Spinal cord (tissue), 10 donors: ENCODE measurements at places on chromosomes 4 and X. TPM values are rescaled to one million over a fixed set of nuclear protein-coding genes. Genes with fewer than 3 reads are reported as not detected.

CFAP99 gene
- polyA plus RNA-seq = 5.9 TPM

UNC5C gene
- polyA plus RNA-seq = 13.1 TPM

TIGD2 gene
- polyA plus RNA-seq = 4.7 TPM

CT45A1 gene
- polyA plus RNA-seq = not detected

STATH gene
- not detected for polyA plus RNA-seq

IRF2 gene
- 21.3 TPM for polyA plus RNA-seq

RBMXL3 gene
- not detected for polyA plus RNA-seq

CAPN6 gene
- polyA plus RNA-seq = 1.3 TPM

BMPR1B gene
- 11.8 TPM for polyA plus RNA-seq

CSN1S1 gene
- not detected for polyA plus RNA-seq

COL4A6 gene
- polyA plus RNA-seq = 12.6 TPM

ODAPH gene
- 0.45 TPM for polyA plus RNA-seq

SEC24B gene
- polyA plus RNA-seq = 27.9 TPM

SYTL5 gene
- 4.7 TPM for polyA plus RNA-seq

NPY1R gene
- polyA plus RNA-seq = 11.6 TPM

STOX2 gene
- 25.9 TPM for polyA plus RNA-seq

FAT1 gene
- 110 TPM for polyA plus RNA-seq

CTSO gene
- polyA plus RNA-seq = 19.8 TPM

HSD17B13 gene
- 1.4 TPM for polyA plus RNA-seq

CHIC2 gene
- polyA plus RNA-seq = 21.0 TPM

UGT8 gene
- polyA plus RNA-seq = 253 TPM

ZCCHC4 gene
- 9.2 TPM for polyA plus RNA-seq

PDCL2 gene
- polyA plus RNA-seq = not detected

ZNF711 gene
- polyA plus RNA-seq = 96.5 TPM

VCX2 gene
- not detected for polyA plus RNA-seq

S100P gene
- polyA plus RNA-seq = 1.3 TPM

SLC2A9 gene
- polyA plus RNA-seq = 3.5 TPM

GPR143 gene
- polyA plus RNA-seq = 5.9 TPM

SYP gene
- polyA plus RNA-seq = 299 TPM

MMRN1 gene
- polyA plus RNA-seq = 4.2 TPM

SRPK3 gene
- polyA plus RNA-seq = 7.5 TPM

C4orf51 gene
- polyA plus RNA-seq = not detected

TRIM75 gene
- polyA plus RNA-seq = not detected

TLR6 gene
- polyA plus RNA-seq = 1.6 TPM

CLCN4 gene
- 48.6 TPM for polyA plus RNA-seq

ACE2 gene
- polyA plus RNA-seq = 0.29 TPM

PAGE4 gene
- not detected for polyA plus RNA-seq

PRIMPOL gene
- 27.4 TPM for polyA plus RNA-seq

ADH1A gene
- not detected for polyA plus RNA-seq

NMU gene
- 10.3 TPM for polyA plus RNA-seq

ARMCX1 gene
- 60.6 TPM for polyA plus RNA-seq

LDB2 gene
- polyA plus RNA-seq = 44.4 TPM

APOO gene
- 79.7 TPM for polyA plus RNA-seq

MAGEA10 gene
- not detected for polyA plus RNA-seq

UGT2B15 gene
- polyA plus RNA-seq = not detected

JCHAIN gene
- not detected for polyA plus RNA-seq

TEX11 gene
- polyA plus RNA-seq = not detected

LRP2BP gene
- polyA plus RNA-seq = 14.9 TPM

CLDN24 gene
- polyA plus RNA-seq = not detected

CCDC110 gene
- 2.0 TPM for polyA plus RNA-seq

KCTD8 gene
- 27.1 TPM for polyA plus RNA-seq

RBMX2 gene
- 34.6 TPM for polyA plus RNA-seq

RASL11B gene
- polyA plus RNA-seq = 9.2 TPM

CT45A6 gene
- not detected for polyA plus RNA-seq
